ENCODE measurements at places on chromosomes 6 and 20.

- DNase-seq = no peak
Observed at GRCh38 chr6:30880698-30881252, 3.5 kb upstream of the DDR1 start.

DNA sequence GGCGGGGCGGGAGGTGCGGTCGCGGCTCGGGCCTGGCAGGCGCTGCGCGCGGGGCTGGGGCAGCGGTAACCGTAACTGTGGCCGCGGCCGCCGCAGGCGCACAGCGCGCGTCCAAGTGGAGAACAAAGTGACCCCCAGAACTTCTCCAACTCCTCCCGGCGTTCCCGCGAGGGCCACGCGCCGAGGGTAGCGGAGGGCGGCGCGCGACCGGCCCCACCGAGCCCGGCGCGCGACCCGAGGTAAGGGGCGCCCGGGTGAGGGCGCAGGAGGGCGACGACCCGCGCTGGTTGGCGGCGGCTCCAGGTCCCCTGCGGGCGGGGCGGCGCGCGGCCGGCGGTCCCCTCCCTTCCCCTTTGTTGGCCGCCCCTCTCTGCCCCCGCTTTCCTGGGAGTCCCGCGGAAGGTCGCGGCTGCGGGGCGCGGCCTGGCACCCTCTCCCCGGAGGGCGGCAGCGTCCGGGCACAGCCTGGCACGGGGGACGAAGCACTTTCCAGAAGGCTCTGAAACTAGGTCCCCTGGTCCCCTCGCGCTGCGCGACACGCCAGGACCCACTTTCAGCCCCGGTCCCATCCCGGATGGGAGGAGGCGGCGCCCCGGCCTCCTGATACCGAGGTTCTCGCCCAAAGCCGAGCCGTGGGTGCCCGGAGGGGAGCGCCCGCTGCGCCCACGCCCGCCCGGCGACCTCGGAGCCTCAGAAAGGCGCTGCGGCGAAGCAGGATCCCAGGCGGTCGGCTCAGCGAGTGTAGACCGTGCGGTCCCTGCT lies at the start of gene TIAM2:
Gene TIAM2 (plus strand): TSS at position 62 of the 762 bp plus-strand sequence. CDS start 133,909 bp downstream, outside the sequence.
- peak; percentile 18 for DNase-seq

GRCh38 chr6:32047855-32048766 lies 9.9 kb downstream of the CYP21A2 start:
- peak; percentile 58 for DNase-seq

- no peak for DNase-seq
Observed at GRCh38 chr6:130936933-130937332, 109.7 kb downstream of the SMLR1 start.

DNA sequence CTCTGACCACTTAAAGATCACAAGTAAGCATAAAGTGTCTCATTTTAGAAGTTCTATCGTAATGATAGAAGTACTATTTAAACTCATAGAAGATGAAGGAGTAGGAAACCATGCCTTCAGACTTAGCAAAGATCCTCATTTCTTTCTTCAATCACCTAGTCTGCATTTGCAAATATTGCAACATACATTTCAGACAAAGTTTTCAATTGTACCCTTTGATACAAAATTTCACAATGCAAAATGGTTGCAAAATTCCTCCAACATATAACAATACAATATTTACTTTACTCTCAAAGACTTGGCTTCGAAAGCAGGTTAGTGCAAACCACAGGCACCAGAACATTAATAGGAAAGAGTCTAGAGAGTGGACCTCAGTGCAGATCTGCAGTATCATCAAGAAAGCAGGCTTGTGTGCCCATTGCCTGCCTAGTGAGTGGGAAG lies 16.1 kb upstream of the ROS1 start:
- no peak for DNase-seq

DNA sequence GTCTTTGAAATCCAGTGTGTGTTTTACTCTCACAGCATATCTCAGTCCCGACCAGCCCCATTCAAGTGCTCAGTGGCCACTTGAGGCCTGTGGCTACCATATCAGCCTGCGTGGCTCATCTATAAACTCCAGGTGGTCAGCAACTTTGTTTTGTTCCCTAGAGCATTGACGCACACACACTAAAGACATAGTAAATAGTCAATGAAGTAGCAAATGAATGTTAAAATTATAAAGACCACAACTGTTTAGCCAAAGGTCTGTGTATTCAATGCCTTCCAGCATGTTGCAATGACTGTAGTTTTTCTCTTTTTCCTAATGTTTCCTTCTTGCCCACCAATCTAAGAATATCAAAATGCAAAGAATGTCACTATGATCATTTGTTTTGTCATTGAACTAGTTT lies 238.2 kb upstream of the ZNF217 start:
- no peak for DNase-seq

- DNase-seq = no peak
Observed at GRCh38 chr6:140434761-140435160, 1060.3 kb upstream of the CITED2 start.

- no peak for DNase-seq
Observed at GRCh38 chr6:74069089-74069581, 373.1 kb downstream of the CD109 start.

GRCh38 chr6:49645139-49645538 lies 8.5 kb upstream of the RHAG start:
- no peak for DNase-seq

DNA sequence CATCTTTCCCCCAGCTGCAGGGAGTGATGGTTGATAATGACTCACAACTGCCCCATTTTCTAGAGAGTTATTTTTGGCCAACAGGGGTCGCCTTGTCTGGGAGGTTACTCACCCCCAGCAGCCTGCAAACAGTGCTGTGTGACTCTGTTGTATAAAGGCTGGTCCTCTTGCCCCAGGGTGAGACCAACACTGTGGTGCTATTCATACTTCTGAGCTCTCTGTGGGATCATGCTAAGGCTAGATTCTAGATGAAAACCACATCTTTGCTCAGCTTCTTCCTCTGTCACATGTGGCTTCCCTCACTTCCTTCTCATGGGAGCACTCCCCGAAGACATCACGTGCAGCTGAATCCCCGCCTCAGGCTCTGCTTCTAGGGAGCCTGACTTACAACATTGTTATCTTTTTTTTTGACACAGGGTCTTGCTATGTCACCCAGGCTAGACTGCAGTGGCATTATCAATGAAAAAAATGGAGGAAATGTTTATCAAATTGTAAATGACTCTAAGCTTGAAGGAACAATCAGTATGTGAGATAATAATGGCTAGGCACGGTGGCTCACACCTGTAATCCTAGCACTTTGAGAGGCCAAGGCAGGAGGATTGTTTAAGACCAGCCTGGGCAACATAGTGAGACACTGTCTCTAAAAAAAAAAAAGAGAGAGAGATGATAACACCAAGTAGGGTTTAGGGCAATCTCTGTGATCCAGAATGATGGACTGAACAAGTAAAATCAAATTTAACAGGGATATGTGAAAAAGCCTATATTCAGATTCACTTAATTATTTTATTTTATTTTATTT lies 55.7 kb upstream of the SLC23A2 start:
- peak; percentile 30 for DNase-seq

GRCh38 chr6:168562576-168563151 lies 121.7 kb downstream of the SMOC2 start:
- DNase-seq = no peak

DNA sequence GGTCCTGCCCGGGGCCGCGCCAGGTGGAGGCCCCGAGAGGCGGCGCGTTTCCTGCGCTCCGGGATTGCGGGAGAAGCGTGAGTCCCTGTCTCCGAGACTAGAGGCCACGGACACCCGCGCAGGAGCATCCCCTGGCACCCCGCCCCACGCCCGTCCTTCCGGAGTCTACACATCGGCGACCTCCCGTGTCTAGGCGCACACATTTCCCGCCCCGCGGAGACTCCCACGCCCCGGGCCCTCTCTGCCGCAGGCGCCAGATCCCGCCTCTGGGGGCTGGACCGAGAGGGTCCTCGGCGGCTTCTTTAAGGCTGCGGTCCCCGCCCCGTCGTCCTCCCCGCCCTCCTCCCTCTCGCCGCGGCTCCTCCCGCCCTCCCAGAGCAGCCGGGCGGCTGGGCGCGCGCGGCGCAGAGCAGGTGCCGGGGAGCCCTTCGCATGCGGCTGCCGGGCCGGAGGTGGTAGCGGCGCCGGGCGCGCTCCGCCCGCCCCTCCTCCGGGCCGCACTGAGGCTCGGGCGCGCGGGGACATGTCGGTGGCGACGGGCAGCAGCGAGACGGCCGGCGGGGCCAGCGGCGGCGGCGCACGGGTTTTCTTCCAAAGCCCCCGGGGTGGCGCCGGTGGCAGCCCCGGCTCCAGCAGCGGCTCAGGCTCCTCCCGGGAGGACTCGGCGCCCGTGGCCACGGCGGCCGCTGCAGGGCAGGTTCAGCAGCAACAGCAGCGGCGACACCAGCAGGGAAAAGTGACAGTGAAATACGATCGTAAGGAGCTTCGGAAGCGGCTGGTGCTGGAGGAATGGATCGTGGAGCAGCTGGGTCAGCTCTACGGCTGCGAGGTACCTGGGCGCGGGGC lies at the start of gene PPP1R14C:
Gene PPP1R14C (plus strand): TSS at position 375 of the 846 bp plus-strand sequence. CDS start 149 bp downstream, at position 524.
- DNase-seq = peak; percentile 2

GRCh38 chr20:59525500-59526241 lies 78.7 kb upstream of the PHACTR3 start:
- DNase-seq = peak; percentile 17

DNA sequence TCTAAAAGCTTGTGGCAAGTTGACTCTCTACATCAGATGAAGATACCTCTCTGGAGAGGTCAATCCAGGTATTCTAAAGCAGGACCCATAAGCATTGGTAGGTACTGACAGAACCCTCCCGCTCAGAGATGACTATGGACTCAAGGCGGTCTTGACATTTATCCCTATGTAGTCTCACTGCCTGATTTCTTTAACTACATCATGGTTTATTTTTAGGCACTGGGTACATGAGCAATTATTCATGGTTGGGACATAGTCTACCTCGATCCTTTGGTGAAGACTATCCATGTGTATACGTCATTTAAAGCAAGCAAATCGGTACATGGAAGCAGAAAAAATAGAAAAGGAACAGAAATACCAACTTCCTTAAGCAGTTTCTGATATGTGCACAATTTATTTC lies 136.2 kb upstream of the TAB2 start:
- DNase-seq = no peak

DNA sequence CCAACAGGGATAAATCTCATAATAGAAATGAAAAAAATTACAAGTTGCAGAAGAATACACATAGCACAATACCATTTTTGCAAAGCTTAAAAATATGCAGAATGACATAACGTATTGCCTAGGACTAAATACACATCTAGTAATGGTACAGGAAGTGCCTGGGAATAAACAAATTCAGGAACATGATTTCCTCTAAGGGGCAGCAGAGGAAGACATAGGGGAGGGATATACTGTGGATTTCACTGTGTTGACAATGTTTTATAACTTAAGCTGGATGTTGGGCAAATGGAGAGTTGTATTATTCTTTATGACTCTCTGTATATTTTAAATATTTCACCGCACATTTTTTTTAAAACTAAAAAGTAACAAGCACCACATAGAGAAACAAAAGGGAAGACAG lies 5.6 kb upstream of the GLO1 start:
- no peak for DNase-seq

- no peak for DNase-seq
Observed at GRCh38 chr6:10976571-10976970, 67.5 kb downstream of the ELOVL2 start.

DNA sequence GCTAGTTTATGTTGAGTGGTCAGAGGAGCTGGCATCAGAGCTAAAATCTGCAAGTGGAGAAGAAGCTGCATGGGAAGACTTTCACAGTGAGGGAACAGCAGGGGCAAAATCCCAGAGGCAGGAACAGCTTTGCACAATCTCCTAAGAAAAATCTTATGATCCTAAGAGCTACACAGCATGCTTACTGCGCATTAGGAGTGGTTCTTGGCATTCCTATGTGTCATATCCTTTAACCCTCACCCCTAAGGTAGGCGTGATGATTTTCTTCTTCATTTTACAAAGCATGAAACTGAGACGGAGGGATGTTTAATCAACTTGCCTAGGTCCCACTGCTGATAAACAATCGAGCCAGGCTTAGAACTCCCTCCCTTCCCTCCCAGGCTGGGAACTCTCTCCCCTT lies 313.6 kb upstream of the SULF2 start:
- DNase-seq = no peak

DNA sequence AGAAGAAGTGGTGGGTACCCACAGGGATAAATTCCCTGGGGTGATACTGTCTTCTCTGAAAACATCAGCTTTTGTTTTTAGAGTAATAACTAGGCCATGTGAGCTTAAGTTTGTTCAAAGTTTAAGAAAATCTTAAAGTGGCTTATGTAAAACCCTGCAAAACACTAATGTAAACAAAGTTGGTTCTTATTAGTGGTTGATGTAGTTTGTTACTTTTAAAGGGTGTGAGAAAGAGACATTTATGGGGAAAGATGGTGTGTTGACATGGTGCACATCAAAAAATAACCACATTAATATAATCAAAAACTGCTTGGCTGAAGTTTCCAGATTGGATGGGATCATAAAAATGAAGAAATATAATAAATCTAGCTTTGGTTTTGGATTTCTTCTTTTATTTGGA lies 119.9 kb downstream of the LAMP5 start:
- no peak for DNase-seq

GRCh38 chr20:5090191-5090590 lies 29.6 kb downstream of the PCNA start:
- no peak for DNase-seq

- no peak for DNase-seq
Observed at GRCh38 chr6:157746897-157747296, 76.1 kb upstream of the SNX9 start.

GRCh38 chr6:160129881-160130615 lies 8.4 kb downstream of the SLC22A1 start:
- no peak for DNase-seq

DNA sequence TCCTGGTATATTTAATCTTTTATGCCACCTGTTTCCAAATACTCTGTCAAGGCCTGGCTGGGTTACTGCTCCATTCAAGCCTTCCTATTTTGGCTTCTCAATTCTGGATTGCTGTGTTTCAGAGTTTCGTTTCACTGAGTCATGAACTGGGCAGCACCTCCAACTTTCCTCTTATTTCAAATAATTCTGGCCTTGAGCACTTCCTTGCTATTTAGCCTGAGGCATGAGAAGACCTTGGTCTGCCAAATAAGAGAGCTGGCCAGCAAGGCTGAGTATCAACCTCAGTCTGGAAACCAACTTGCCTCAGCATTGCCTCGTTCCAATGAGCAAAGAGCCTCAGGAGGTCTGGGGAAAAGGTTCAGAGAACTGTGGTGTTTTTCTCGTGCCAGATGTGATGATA lies 66.6 kb downstream of the TNFAIP3 start:
- DNase-seq = no peak

GRCh38 chr6:7051780-7052442 lies 55.9 kb upstream of the RREB1 start:
- DNase-seq = peak; percentile 17

GRCh38 chr6:30752157-30752927 lies 8.0 kb upstream of the IER3 start:
- DNase-seq = no peak
